ENCODE measurements at places on chromosomes 13 and 19.

GRCh38 chr13:98068521-98068920 is 74.4 kb upstream of the FARP1 start:
- no peaks in the 10 kb centered on the region for H3K4me1 ChIP-seq
- DNase-seq, result no peak
- H3K36me3 ChIP-seq, result no peaks in the 10 kb centered on the region
- no peak overlapping the region for H3K4me3 ChIP-seq
- H3K27ac ChIP-seq, result no peak overlapping the region

- no peaks in the 10 kb centered on the region for H3K4me1 ChIP-seq
- H3K27ac ChIP-seq, result no peak overlapping the region
- no peaks in the 10 kb centered on the region for H3K36me3 ChIP-seq
- no peak overlapping the region for H3K4me3 ChIP-seq
Observed at GRCh38 chr13:97542102-97542685, 108.2 kb downstream of the RAP2A start.

GRCh38 chr13:84668637-84669036 is 786.4 kb upstream of the SLITRK1 start:
- no peak for DNase-seq
- no peaks in the 10 kb centered on the region for H3K4me1 ChIP-seq
- no peaks in the 10 kb centered on the region for H3K27me3 ChIP-seq
- H3K36me3 ChIP-seq, result no peaks in the 10 kb centered on the region

DNA sequence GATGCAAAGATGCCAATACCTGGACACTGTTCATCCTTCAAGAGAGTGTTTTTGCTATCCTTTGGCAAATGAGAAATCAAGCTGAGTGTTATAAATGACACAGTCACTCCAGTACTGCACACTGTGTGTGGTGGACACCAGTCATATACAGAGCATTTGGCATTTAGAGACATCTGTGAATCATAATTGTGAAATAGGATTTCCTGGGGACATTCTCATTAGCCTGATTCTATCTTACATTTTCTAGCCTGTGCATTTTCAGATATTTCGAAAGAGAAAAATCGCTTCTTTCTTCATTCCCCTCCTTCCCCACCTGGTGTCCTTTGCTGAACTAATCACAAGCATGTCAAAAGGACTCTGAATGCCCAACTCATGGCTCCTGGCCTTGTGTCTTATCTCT is 781.0 kb upstream of the ARGLU1 start:
- H3K36me3 ChIP-seq, result no peaks in the 10 kb centered on the region
- no peak overlapping the region for H3K4me3 ChIP-seq
- DNase-seq, result no peak

Measured in activated CD8-positive, alpha-beta T cell treated with anti-CD3 and anti-CD28 coated beads, Interleukin-2, amount 10 ng/mL, durations not matched to agents 7 days and 5 days (primary cell).